NCI-H2081 treated with DMSO at 0.1 percent for 48 hours (cell line): ENCODE measurements at places on chromosomes 2 and 18.

DNA sequence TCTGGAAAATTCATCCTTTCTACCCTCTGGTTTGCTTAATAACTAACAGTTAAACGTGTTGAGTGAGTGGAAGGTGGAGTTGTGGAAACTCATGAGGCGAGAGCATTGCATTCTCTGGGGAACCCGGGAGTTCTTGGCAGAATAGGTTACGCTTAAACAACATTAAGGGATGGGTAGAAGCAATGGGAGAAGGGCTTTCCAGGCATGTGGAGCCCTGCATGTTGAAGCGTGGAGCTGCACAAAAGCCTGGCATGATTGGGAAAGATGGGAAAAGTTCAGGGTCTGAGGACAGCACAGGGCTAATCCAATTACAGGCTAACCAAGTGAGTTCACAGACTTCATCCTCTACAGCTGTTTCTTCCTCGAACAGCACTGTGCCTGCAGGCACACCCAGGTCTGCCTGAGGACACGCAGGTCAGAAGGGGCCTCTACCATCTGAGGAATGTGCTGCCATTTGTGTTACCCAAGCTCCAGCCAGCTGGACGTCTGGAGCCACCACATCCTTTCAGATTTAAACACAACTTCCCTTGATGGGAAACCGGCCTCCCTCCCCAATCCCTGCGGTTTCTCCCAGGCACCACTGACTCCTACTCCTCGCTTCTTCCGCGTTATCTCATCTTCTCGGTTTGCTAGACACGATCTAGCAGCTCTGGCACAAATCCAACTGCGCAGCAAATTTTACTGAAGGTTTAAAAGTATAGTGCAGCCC is 164.2 kb downstream of the ANTXR1 start:
- DNase-seq: no peak

GRCh38 chr18:59613903-59614302 is 83.3 kb downstream of the CCBE1 start:
- no peak for DNase-seq

DNA sequence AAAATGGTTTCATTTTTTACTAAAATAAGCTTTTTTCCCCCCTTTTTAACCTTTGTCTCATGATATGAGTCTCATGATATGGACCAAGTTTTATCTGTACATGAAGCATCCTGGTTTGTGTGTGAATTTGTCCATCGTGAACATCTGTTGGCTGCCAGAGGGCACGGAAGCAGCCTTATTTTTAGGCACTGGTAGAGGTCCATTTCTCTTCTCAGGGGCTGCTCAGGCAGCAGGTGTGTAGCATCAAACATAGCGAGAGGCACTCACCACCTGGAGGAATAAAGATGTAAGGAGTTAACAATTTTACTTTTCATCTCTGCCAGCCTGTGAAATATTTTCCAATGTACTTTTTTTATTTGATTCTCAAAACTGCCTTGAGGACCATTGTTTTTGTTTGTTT is 134.5 kb downstream of the RHBDD1 start:
- DNase-seq: no peak

- DNase-seq: no peak
Observed at GRCh38 chr18:22067109-22067508, 102.3 kb upstream of the GATA6 start.

- DNase-seq: no peak
Observed at GRCh38 chr2:164777847-164778461, 63.7 kb downstream of the COBLL1 start.
